ENCODE measurements at places on chromosomes 3 and 15.

DNA sequence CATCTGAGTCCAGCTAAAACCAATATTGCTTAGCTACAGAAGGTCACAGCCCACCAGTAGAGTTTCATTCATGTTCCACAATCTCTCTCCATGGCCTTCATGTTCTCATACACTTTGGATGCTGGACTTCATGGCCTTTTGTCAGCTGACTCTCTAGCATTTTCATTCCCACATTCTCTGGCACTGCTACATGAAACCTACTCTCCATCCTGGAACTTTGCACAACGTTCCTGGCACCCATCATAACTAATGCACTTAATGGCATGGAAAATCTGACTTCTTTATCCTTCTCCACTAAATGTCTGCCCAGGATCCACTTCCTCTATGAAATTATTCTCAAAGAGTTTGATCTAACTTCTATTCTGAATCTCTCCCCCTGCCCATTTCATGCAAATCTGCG, 56.9 kb downstream of the SLC9A9 start:
- no peak for DNase-seq

- DNase-seq, result no peak
Measured at GRCh38 chr3:139119331-139120025, 74.8 kb upstream of the PRR23C start.

DNA sequence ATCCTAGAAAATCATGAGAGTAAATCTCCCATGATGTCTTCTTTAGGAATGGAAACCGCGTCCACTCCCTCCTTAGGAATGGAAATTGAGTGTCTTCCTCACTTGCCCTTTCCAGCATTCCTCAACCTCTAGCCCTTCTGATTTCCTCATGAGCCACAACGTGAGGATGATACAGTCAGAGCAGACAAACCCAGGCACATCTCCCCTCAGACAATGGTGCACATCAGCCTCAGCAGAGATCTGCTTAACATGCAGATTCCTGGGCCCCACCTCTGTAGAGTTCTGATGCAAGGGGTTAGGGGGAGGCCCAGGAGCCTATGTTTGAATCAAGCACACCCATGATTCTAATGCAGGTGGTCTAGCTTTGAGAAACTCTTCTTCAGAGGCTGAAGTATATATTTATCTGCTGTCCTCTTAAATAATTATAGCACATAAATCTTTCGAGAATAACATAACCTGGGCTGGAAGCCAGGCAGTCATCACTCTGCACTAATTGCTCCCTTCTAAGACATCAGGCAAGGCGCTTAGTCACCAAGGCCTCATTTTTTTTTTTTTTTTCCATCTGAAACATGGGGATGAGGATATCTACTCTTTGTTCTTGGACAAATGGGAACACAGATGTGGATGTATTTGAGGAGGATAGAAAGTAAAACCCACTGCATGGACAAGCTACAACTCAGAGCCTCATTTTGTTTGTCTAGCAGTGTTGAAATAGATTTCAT, 81.7 kb downstream of the PRICKLE2 start:
- no peak for DNase-seq

DNA sequence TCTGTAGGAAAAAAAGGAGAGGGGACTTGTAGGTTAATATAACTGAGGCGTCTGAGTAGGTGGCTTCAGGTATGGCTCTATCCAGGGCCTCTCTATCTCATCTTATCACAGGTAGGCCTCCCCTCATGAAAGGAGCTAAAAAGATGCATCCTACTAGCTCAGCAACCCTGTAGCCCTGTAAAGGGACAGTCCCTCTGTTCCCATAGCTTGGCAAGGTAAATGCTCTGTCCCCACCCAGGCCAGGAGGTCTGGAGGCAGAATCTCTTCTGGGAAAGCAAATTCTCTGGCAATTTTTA, 135.2 kb downstream of the CHSY1 start:
- no peak for DNase-seq

DNA sequence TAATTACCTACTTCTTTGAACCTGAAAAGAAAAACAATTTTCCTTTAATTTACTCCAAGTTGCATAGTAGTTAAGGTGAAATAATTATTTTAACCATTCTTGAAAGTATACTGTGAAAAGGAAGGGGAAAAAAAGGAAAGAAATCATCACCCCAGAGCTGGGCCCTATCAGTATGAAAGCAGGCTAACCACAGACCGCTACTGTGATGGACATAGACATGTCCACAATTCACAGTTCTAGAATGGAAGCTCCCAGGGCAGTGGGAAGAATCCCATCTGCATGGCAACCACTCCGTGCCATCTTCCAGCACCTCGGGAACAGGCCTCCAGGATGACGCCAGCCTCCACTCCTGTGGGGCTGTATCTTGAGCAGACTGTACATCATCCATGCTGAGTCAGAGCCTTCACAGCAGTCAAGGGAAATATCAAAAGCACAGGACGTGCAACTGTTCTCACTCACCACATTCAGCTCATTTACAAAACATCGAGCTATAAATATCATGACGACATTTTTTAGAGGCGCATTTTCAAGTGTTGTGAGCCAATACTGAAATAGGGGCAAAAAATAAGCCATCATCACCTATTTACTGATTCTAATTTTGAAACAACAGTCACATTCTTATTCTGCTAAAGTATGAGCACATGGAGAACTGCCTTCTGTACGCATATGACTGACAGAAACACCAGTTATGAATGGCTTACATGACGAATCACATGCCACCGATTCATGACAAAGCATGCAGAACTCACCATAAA, 119.7 kb downstream of the SNRK start:
- no peak for DNase-seq

- DNase-seq, result no peak
Measured at GRCh38 chr3:65884071-65884470, 154.6 kb downstream of the MAGI1 start.

GRCh38 chr3:196202516-196202970, 8.7 kb downstream of the ZDHHC19 start:
- DNase-seq, result no peak

- peak; percentile 93 for DNase-seq
Measured at GRCh38 chr3:184229394-184230080, at the start of gene VWA5B2. Gene VWA5B2 (plus strand): TSS chr3:184229585. CDS start chr3:184230529, 944 bp downstream.

DNA sequence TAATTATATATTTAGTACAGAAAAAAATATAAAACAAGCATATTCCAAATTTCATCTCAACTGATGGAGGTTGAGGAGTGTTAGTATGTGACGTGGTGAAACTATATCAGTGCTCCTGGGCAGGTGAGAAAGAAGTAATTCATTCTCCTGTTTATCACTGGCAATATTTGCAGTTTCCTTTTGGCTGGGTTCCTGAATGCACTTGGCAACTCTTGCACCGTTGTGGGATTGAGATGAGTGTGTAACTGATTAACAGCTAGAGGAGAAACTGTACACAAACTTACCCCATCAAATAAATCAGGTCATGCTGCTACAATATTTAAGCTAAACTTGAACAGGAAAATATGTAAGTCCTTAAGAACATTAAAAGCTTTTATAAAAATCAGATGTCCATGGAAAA, 2.1 kb upstream of the ATP13A4 start:
- no peak for DNase-seq

DNA sequence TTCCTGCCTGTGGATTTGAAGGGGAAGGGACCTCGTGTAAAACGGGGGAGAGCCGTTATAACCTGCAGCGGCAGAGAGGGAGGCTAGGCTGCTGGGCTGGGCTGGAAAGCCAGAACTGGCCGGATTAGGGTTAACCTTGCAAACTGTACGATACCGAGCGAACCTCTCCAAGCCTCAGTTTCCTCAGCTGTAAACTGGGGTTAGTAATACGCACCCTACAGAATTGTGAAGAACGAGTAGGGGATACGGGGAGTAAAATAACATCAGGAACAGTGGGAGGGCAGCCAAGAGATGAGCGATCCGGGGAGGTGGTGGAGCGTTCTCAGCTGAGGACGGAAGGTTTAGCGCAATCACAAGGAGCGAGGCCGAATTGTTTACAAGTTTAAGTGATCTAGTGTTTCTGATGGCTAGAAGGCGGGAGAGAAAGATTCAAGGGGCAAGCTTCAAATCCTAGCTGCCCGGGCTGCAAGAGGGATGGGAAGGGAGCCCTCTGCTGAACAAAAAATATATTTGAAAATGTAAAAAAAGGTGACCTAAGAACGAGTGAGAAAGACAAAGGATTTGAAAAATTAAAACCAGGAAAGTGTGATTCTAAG, 768 bp upstream of the SEMA5B start:
- DNase-seq, result peak; percentile 73

DNA sequence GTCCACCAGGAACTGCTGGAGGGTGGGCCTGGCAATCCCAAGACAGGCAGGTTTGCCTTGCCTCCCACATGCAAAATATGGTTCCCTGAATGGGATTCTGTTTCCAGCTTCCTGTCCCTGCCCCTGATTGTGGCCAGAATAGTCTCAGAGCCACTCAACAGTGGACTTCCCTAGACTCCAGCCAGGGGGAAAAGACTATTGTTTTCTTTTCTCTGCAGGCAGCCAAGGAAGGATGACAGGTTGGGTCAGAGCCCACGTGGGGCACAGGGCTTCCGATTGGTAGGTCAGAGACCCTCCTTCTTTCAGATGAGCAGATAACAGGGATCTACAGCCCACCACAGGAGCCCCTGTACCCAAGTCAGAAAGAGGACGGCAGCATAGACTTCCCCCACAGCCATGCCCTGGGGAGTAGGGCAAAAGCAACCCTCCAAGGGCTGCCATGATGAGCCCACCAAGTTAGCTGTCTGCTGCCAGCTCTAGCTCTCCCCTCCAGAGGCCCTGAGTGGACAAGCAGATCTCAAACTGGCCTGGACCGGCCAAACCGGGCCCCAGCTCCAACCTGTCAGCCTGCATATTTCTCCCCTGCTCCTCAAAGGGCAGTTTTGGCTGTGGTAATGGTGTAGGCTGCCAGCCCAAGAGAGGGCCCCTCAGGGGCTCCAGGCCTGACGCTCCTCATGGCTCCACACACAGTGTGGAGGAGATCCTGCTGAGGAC, 6.4 kb downstream of the TLR9 start:
- DNase-seq, result no peak

DNA sequence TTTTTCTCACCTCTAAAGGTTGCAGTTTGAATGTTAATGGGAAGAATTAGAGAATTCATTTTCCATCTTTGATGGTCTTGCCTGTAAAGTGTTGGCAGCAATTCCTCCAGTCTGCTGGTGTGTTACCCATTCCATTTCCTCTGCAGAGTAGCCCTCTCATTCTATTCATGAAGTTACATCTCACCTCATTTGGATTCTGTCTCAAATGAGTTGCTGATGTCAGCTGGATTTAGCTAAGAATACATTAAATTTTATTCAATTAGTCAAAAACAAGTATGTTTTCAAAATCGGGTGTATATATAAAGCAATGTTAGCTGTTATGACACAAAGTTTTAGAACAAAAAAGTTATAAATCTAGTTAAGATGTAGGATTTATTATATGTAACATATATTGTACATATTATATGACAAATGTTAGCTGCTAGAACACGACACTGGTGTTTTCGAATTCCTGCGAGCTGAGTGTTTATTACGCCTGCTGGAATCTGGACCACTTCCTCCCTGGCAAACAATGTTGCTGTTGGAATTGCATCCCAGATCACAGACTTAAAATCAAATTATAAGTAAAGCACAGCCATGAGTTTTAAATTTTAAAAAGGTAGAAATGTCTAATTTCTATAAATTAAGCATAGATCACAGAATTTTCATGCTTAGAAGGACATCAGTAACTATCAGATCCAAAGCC, 516.2 kb downstream of the OCA2 start:
- no peak for DNase-seq

- peak; percentile 74 for DNase-seq
Measured at GRCh38 chr15:81002009-81002330, 1.2 kb downstream of the TLNRD1 start.

DNA sequence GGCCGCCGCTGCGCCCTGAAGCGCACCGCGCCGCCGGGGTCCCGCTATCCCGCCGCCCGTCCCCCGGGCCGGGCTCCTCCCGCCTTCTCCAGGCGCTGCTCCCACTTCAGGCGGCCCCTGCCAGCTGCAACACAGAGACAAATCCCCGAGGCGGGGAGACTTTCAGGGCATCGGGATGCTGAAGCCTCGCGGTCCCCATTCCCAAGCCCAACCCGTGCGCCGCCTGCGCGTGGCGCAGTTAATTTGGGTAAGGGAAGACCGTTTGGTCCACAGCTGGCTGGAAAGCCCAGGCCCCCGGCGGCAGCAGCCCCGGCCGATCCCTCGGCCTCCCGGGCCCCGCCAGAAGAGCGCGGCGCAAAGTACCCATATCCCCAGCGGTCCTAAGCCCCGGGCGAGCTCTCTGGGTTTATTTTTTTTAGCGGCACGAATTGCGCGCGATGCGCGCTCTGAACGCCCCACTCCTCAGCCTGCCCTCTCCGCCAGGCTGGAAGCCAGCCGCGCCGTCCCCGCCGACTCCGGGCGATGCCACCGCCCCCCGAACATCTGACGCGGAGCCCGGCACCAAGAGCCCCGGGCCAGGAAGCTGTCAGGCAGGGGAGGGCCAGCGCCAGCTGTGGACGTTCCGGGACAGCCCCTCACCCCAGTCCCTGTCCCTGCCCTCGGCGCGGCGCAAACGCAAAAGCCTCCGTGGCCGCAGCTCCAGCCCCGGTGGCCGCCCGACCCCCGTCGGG, 517 bp downstream of the FBN1 start:
- peak; percentile 26 for DNase-seq

GRCh38 chr3:185371306-185372074, 8.6 kb downstream of the MAP3K13 start:
- no peak for DNase-seq

GRCh38 chr15:70245932-70246622, 148.4 kb upstream of the TLE3 start:
- DNase-seq, result no peak

Data from HuH-7.5 (cell line).